ENCODE measurements at places on chromosomes 6 and 20. TPM values are rescaled to one million over a fixed set of nuclear protein-coding genes. Genes with fewer than 3 reads are reported as not detected.

Gene CFB
- total RNA-seq = 30.8 TPM

Gene GSTA2
- total RNA-seq = not detected

Gene PNPLA1
- not detected for total RNA-seq

Gene HLA-DQB1
- 1.8 TPM for total RNA-seq

Gene SMIM28
- total RNA-seq = not detected

Gene CD109
- total RNA-seq = 27.0 TPM

GRCh38 chr6:45450831-45451230, 73.1 kb upstream of the SUPT3H start:
- ATAC-seq = no peak

DNA sequence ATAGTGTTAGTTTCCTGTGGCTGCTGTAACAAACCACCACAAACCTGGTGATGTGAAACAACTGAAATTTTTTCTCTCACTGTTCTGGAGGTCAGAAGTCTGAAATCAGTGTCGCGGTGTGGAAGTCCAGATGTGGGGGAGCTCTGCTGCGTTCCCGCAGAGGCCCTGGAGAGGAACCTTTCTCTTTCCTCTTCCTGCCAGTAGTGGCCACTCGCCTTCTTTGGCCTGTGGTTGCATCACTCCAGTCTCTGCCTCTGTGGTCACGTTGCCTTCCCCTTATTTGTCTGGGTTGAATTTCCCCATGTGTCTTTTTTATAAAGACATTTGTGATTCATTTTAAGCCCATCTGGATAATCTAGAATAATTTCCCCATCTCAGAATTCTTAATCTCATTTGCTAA, 295.5 kb upstream of the FLRT3 start:
- ATAC-seq = no peak

GRCh38 chr20:43948455-43948854, 33.8 kb downstream of the TOX2 start:
- no peak for ATAC-seq

DNA sequence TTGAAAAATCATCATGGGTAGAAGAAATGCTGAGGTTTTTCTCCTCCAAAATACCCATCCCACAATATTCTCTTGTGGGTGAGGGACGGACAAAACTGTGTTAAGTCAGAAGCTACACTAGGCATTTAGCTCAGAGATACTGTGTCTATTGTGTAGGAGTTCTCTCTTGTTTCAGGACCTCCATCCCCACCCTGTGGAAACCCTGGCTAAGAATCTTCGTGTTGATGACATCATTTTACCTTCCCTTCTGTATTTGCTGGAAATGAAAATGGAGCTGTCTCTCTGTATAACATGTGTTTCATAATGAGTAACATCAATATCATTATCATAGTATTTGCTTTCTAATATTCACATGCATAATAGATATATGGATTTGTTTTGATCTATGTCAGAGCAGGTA, 1193.0 kb upstream of the CITED2 start:
- no peak for ATAC-seq

GRCh38 chr6:135185483-135185882, 4.4 kb downstream of the MYB start:
- no peak for ATAC-seq

- no peak for ATAC-seq
Observed at GRCh38 chr6:45388328-45388727, 10.6 kb upstream of the SUPT3H start.

DNA sequence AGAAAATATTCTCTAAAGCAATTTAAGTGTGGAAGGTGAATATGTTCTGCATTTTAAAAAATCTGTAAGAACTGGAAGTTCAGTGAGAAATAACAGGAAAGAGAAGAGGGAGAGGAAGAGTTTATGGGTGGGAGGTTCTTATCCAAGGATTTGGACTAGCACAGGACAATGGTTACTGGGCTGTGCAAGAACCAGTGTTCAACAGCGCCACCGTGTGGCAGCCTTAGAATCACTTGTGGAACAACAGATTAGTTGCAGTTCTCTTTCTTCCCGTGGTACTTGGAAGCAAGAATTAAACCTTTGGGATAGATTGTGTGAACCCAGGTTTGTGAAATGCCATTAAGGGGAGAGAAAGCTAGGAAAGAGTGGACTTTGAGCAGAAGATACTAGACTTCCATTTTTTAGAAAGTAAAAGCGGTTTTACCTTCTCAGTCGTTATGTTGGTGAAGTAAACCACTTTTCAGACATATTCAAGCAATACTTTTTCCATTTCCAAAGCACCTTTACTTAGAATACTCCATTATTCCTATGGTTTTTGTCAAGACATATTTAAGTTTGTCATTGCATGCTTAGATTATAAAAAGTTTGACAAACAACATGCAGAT, 436.7 kb downstream of the RNF144B start:
- ATAC-seq = no peak

DNA sequence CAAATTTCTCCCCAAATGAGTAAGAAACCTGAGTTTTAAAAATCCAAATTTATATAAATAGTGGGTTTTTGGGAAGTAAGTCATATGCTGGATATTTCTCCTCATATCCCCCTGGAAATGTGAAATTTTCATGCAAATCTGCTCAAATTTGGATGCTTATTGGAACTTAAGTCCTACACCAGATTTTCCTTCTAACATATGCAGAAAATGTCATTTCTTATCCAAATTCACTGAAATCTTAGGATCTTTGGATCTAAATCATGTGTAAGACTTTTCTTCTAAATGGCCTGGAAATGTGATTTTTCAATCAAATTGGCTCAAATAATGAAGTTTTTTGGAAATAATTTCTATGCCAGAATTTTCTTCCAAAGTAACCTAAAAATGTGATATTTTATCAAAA, 33.0 kb downstream of the ZNF133 start:
- ATAC-seq = no peak

DNA sequence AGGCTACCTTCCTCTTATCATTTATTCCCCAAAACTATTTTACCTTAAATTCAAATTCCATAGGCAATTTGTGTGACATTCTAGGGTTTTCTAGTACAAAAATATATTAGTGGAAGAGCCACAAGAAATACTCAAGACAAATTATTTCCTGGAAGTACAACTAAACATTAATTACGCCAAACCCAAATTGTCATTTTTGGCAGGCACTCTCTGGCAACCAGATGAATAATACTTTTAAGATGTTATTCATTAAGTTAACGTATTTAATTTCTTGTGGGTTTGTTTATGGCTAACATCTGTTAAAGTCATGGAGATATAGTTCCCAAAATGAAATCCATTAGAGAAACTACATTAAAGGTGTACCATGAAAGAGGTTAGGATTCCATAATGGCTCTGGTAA, 40.5 kb downstream of the HMGN3 start:
- ATAC-seq = no peak

GRCh38 chr6:47187893-47188587, 121.7 kb downstream of the TNFRSF21 start:
- no peak for ATAC-seq

DNA sequence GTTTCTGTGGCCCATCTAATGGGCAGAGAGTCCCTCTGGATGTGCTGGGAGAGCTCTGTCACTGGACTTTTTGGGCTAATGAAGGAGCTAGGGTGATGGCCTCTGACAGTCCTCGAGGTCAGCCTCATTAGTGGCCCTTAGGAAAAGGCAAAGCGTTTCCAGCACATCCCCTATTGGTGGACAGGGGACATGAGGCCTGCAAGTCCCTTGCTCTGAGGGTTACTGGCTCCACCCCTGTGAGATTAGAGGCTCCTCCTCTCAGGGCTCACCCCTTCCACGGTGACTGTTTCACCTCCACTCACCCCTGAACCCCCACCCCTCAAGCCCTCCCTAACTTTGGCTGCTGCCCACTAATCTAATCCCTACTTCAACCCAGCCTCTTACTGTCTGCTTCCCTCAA, 12.8 kb upstream of the FANCE start:
- no peak for ATAC-seq

DNA sequence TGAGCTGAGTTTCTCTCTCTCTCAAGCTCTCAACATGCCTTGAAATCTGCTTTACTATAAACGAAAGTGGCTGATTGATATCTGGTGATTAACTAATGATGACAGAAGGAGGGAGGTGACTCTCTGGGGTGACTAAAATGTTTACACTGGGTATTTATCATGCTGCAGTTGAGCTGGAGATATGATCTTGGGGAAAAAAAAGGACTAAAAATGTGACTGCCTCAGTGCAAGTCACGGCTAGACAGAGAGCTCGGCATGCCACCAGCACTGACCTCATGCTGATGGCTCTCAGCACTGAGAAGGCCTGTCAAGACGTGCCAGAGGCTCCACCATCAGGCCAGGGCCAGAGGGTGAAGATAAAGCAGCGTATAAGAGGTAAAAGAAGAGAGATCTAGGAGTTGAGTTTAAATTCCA, 103.1 kb upstream of the SPACA1 start:
- ATAC-seq = peak; percentile 53

GRCh38 chr6:7142918-7143475, 35.2 kb downstream of the RREB1 start:
- ATAC-seq = no peak

- ATAC-seq = no peak
Observed at GRCh38 chr20:4794846-4795245, 73.1 kb downstream of the PRND start.

DNA sequence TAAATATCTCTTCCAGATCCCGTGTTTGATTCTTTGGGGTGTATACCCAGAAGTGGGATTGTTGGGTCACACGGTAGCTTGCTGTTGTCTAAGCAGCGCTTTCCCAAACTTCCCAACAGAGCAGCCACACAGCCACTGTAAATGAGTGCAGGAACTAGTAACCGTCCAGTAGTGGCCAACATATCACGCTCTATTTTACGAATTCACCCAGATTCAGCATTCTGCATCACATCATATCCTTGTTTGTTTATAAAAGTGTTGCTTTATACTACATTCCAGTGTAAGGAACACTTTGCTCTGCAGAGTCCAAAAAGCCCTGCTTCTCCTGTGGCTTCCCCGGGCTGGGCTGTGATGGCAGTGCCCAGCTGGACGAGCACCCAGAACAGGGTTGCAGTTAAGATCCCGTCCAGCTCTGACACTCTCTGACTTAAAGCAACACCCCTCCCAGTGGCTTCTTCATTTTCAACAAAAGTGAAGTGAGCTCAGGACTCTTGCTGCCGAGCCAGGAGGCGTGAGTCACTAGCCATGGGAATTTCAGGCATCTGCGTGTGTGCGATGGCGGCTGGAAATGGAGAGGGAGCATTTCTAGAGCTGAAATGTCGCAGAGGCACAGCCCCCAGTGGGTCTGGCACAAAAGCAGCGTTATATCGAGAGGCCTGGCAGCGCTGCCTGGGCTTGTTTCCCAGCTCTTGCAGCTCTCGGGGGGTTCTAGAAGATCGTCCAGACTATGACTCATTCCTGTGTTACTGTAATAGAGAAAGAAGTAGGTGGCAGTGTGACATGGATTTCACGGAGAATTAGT, 216.3 kb upstream of the ECI2 start:
- peak; percentile 81 for ATAC-seq

- no peak for ATAC-seq
Observed at GRCh38 chr6:116580198-116580597, 8.9 kb downstream of the RWDD1 start.

DNA sequence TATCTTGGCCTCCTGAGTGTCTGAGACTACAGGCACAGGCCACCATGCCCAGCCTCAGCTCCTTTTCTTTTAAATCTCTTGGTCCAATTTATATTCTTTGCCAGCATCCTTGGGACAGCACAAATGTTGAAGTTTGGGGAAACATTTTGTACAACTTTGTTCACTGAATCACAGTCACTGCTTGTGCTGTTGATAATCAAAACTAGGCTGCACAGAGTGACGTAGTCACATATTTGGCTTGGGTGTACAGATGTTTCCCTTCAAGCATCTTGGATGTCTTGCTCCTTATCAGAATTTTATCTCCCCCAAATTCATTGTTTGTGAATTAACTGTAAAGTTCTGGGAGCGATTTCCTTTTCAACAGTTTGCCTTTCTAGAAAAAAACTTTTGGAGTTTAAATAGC, 17.9 kb downstream of the CARMIL1 start:
- peak; percentile 89 for ATAC-seq

GRCh38 chr6:73742433-73742832, 46.4 kb downstream of the CD109 start:
- ATAC-seq = no peak

DNA sequence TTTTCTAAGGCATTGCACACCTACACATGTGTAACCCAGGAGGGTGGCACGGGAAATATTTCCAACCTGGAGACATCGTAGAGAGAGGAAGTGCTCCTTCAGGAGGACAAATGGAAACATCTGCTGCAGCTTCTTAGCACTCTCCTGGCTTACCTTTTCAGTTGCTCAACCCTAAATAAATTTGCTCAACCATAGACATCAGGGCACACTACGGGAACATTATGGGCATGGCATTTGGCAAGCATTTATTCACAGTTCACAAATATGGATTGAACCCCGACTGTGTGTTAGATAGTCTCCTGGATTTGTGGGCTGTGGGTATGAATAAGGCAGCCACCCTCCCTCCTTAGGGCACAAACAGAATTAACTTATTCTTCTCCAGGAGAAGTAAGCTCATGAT, 118.7 kb downstream of the SOX4 start:
- no peak for ATAC-seq

DNA sequence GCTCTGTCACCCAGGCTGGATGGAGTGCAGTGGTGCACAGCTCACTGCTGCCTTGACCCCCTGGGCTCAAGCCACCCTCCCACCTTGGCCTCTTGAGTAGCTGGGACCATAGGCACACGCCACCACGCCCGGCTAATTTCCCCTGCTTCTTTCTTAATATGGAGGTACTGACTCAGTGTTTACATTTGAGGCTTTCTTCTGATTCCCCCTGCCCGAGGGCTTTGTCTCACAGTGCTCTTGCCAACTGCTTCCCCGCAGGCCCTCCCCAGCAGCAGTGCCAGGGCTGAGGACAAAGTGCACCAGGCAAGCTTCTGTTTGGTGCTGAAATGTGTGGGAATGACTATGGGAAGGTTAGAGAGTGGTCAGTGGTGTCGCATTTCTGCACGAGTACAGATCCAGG, 34.8 kb downstream of the NR2E1 start:
- ATAC-seq = no peak

DNA sequence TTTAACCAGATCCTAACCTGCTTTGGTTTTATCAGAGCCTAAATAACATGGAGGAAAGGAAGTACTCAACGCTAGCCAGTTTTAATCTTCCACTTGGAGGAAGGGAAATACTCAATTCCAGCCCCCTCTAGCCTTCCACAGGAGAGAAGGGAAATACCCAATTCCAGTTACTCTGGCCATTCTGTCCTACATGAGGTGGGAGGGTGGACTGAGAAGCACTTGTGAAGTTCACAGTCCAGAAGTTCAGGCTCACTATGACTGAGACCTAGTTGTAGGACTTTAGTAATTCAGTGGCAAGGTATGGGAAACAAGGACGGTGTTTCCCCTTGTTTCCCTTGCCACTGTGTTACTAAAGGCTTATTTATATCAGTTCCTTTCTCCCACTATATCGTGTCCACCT, 672.0 kb downstream of the RFPL4B start:
- peak; percentile 17 for ATAC-seq
